NB4 (cell line): ENCODE measurements at places on chromosomes 6 and 20.

DNA sequence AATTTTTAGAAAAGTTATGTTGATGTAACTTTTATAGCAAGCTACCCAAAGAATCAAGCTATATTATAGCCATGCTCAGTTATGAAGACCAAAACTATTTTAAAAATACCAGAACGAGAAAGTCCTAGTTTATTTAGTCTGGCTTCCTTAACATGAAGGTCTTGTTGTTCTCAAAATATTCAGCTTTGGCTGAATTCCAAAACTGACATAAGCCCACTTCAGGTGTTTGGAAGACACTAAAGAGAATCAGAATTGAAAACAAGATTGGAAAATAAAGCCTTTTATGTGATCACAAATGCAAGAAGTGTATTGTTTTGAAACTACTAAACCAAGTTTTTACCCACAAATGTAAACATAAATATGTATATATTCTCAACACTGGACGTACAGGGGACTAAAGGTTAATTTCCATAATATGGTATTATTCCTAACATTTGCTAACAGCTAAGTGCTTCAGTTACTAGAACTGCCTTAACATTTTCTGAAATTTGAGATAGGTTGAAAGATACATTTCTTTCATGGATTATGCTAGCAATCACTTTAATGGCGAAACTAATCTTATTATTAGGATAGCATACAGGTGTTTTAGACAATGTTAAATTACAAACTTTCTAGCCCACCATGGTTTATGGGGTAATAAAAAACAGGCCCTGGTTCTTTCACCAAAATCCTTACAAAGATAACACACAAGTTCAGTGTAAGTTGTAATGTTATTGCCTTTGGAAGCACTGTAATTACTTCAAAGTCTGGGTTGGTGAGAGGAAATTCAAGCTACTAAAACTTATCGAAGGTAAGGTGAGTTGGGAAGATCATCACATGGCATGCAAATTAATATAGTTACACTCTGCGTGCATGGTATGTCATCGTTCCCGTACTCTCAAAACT, 1.6 kb downstream of the MAP3K5 start:
- DNase-seq = no peak

- DNase-seq = no peak
Observed at GRCh38 chr6:21597801-21598673, 4.5 kb downstream of the SOX4 start.

GRCh38 chr6:37039958-37040357, 34.5 kb downstream of the FGD2 start:
- DNase-seq = no peak

- DNase-seq = no peak
Observed at GRCh38 chr20:35635652-35636051, 20.0 kb downstream of the SPAG4 start.

DNA sequence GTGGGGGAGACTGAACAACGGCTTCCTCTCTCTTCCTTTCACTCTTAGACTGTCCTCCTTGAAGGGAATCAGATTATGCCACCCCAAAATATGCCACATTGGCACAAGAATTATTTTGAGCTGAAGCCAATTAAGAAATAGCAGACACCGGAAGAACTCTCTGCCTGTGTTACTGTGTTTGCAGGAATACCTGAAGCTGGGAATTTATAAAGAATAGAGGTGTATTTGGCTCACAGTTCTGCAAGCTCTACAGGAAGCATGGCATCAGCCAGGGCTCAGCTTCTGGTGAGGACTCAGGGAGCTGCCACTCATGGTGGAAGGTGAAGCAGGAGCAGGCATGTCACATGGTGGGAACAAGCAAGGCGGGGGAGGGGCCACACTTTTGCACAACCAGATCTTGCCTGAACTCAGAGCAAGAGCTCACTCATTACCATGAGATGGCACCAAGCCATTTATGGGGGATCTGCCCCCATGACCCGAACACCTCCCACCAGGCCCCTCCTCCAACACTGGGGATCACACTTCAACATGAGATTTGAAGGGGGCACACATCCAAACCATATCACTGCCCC, 46.0 kb downstream of the PCNA start:
- DNase-seq = peak; percentile 83

GRCh38 chr6:170222498-170223471, 68.1 kb downstream of the DLL1 start:
- peak; percentile 95 for DNase-seq

- DNase-seq = no peak
Observed at GRCh38 chr6:484086-484745, 92.7 kb downstream of the IRF4 start.

GRCh38 chr6:31877125-31877650, 1.6 kb downstream of the SLC44A4 start:
- no peak for DNase-seq

DNA sequence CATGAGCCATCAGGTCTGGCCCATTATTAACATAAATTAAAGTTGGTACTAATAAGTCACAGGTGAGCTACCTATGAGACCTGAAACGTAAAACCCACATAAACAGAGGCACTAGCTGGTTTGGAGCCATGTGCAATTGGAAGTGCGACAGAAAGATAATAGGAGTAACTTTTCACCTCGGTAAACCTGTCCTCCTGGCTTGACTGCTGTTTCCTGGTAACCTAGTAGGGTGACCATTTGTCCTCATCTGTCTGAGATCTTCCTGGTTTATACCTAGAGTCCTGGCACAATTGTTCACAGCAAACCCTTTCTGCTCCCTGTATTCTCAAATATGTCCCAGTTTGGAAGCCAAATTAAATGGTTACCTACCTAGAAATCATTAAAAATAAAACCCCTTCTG, 7.4 kb downstream of the TBC1D20 start:
- no peak for DNase-seq

GRCh38 chr6:101711518-101711917, 318.0 kb downstream of the GRIK2 start:
- no peak for DNase-seq
